Motor neuron (in vitro differentiated cells): ENCODE measurements at places on chromosomes 13 and 19. TPM values are rescaled to one million over a fixed set of nuclear protein-coding genes. Genes with fewer than 3 reads are reported as not detected.
A peak's percentile ranks its signal among the peaks of the same experiment; 100 is the strongest.

The PINLYP gene
- total RNA-seq, result 0.64 and 0.82 TPM in 2 replicates

The C19orf85 gene
- 0.32 and 0.33 TPM in 2 replicates for total RNA-seq

The TMEM86B gene
- 1.9 and 2.0 TPM in 2 replicates for total RNA-seq

The OR10H2 gene
- 0.52 TPM in 1 of 2 replicates, not detected in the other for total RNA-seq

The CYSLTR2 gene
- 0.33 and 0.53 TPM in 2 replicates for total RNA-seq

The UHRF1 gene
- 1.4 and 2.3 TPM in 2 replicates for total RNA-seq

DNA sequence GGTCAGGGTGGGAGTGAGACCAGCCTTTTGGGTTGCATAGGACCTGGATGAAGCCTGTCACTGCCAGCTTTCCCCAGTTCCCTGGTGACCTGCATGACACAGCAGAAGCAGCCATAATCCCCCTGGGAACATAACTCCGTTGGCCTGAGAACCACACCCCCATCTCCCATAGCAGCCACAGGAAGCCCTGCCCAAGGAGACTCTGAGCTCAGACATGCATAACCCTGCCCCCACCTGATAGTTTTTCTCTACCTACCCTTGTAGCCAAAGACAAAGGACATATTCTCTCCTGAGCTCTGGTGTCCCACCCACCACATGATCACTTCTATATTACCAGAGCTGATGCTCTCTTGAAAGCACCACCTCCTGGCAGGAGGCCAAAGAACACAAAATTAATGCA lies 413.5 kb upstream of the HTR2A start:
- no peak for ATAC-seq

DNA sequence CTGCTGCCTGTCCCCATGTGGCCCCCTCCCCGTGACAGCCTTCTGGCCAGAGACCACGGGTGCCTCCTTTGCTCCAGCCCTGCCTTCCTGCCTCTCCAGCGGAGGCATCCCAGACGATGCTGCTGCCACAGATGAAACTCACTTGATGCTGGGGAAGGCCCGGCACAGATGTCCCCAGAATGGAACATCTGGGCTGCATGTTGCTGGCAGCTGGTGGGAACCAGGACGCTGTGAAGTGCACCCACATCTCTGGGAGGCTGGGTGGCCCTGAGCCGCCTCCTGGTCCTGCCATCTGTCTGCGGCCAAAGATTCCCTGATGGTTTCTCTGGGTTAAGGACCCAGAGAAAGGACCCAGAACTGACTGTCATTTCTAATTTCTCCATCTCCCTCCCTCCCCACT lies 51.9 kb upstream of the PTPRS start:
- ATAC-seq, result no peak

DNA sequence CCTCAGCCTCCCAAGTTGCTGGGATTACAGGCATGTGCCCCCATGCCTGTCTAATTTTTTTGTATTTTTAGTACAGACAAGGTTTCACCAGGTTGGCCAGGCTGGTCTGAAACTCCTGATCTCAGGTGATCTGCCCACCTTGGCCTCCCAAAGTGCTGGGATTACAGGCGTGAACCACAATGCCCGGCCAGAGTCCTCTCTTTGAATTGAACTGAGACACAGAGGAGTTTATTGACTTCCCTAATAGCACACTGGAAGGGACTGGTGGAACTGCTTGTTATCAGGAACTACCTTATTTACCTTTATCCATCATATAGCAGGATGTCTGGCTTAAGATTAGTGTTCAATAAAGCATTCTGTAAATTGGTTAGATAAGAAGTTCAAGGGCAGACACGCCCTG lies 613.8 kb downstream of the EFNB2 start:
- no peak for ATAC-seq

GRCh38 chr13:77042566-77043177 lies 15.7 kb upstream of the FBXL3 start:
- no peak for ATAC-seq

DNA sequence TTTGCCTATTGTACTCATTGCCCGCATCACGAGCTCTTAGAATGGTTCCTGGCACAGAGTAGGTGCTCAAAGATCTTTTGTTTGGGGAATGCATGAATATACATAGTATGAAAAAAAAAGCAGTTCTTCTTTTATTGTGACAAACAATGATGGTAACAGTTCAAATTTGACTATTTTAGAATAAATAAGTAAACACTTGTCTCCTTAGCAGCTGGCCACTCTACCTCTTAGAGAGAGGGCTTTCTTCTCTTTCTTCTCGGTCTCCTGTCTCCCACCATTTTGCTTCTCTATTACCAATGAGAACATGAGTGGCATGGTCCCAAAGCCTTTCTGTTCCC lies 639 bp upstream of the SLAIN1 start:
- peak; percentile 1 for ATAC-seq

DNA sequence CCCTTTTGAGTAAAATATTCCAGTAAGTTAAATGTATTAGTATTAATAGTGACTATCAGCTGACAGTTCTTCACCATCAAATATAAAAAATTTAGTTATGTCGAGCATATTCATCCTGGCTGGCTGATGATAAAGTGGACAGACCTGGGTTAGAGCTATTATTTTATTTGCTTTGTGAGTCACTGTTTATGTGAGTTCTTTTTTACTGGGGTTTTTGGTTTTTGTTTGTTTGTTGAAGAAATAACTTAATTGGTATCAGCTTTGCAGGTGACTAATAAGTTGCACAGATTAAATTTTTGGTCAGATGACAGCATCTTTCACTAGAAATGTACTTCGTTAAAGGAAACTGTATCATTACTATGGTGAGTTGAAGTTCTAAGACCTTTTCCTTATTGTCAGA lies 224.7 kb downstream of the GGACT start:
- no peak for ATAC-seq

DNA sequence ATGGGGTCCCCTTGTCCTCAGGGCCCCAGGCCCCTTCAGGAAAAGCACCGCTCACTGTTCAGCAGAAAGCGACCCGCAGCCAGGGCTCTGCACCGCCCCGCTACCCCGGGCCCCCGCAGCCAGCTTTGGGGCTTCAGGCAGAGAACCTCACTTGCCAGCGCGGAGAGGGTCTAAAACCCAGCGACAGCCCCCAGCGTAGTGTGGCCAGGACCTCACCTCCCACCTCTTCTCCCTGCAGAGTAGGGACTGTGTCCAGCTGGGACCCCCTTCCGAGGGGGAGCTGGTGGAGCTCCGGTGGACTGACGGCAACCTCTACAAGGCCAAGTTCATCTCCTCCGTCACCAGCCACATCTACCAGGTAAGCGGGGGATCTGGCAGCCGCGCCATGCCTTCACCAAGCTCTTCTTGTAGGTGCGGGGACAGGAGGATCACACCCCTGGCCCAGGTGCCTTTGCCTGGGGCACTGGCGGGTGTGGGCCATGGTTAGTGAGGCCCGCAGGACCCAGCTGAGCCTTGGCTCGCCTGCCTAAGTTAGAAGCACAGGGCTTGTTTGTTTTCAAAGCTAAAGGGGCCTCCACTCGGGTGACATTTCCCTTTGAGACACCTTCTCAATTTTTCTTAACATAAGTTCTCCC lies 175.7 kb downstream of the KDM4B start:
- ATAC-seq, result no peak

- ATAC-seq, result no peak
Measured at GRCh38 chr19:35417713-35418534, 30.1 kb upstream of the FFAR2 start.

DNA sequence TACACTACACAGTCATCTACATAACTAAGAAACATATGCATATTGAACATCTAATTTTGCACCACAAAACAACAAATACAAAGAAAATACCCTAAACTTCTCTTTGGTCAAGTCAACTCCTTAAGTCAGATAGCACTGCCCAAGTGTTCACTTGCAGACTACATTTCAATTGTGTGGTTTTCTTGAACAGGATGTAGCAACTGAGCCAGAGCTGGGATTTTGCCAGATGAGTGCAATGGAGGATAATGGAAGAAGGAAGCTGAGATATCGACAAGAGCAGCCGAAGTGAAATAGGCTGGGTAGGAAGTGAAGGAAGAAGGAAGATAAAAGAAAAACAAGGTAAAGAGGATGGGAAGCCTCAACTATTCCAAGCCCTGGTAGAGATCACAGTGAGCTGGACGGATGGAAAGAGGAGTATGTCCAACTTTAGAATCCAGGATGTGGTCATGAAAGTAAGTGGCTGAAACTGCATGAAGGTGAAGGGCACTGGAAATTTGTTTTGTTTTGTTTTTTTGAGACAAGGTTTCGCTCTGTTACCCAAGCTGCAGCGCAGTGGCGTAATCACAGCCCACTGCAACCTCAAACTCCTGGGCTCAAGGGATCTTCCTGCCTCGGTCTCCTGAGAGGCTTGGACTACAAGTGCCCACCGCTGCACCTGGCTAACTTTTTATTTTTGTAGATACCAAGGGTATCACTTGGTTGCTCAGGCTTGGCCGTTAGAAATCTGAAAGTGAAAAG lies 15.0 kb downstream of the NUFIP1 start:
- ATAC-seq, result no peak

DNA sequence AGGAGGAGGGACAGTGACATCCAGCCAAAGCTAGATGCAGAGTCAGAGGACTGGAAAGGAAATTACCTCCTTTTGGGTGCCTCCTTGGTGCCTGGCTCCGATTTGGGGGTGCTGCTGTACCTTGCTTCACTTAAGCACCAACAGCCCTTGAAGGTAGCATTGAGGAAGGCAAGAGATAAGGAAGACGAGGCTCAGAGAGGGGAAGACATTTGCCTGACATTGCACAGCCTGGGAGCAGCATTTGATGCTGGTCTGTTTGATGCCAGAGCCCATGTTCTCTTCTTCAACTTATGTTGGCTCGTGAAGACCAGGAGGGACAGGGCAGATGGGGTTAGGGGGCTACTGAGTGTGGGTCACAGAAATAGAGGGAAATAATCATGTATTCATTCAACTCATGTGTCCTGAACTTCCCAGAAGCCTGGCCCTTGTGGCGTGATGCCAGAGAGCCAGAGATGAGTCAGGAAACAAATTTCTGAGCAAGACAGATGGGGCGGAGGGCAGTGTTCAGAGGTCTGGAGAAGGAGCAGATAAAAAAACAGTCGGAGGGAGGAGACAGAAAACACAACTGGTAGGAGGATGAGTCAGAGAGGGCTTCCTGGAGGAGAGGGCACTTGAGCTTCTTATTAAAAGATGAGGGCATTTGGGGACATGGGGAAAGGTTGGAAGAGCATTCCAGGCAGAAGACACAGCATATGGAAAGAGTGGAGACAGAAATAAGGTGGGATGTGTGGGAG lies 3.0 kb upstream of the C19orf81 start:
- peak; percentile 83 for ATAC-seq

- peak; percentile 61 for ATAC-seq
Measured at GRCh38 chr19:46413262-46414031, at the start of gene CCDC8. CCDC8 (minus strand) TSS chr19:46413564; CDS start chr19:46412810, 754 bp downstream.

DNA sequence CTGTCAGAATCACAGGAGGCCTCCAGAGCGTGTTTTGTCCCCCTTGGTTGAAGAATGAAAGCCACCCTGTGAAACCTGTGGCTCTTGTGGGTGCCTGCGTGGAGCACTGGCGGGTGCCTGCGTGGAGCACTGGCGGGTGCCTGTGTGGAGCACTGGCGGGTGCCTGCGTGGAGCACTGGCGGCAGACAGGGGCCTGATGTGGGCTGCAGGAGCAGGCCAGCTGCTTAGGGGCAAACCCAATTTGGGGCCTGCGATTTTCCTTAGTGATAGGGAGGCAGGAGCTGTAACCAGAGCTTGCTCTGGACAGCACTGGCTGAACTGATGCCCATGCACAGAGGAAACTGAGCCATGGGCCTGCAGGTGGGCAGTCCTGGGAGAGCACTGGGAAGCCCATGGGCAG lies 24.3 kb downstream of the ARHGEF7 start:
- no peak for ATAC-seq

DNA sequence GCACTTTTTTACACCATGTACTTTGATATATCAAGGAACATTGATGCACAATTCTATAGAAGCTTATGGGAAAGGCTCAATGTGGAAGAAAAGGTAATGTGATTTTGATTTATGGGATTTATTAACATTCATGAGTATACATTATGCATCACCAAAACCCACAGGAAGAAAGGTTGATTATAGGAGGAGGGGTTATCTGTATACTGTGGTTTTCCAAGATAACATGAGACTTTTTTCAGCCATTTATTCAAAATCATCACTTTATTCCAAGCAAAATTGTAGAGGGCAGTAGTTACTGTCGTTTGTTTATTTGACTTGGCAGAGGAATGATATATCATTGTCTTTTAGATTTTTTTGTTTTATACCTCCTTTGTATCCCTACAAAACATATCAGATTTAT lies 54.9 kb downstream of the WDFY2 start:
- no peak for ATAC-seq

DNA sequence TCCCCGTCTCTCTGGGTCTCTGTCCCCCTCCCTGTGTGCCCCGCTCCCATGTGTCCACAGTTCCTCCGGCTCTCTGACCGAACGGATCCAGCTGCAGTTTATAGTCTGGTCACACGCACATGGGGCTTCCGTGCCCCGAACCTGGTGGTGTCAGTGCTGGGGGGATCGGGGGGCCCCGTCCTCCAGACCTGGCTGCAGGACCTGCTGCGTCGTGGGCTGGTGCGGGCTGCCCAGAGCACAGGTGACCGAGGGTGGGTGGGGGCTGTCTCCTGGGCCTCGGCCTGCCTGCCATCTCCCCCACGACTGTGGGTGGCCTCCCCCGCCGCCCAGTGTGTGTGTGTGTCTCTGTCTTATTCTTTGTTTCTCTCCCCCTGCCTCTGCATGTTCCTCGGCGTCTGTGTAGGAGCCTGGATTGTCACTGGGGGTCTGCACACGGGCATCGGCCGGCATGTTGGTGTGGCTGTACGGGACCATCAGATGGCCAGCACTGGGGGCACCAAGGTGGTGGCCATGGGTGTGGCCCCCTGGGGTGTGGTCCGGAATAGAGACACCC lies 10.3 kb downstream of the TRPM4 start:
- ATAC-seq, result peak; percentile 22

GRCh38 chr19:55080121-55080967 lies 4.7 kb downstream of the EPS8L1 start:
- peak; percentile 76 for ATAC-seq

- ATAC-seq, result peak; percentile 24
Measured at GRCh38 chr19:11361037-11361770, 6.0 kb downstream of the PLPPR2 start.
